ENCODE measurements at places on chromosomes 3 and 15.
A peak's percentile ranks its signal among the peaks of the same experiment; 100 is the strongest.

- DNase-seq, result peak; percentile 77
Measured at GRCh38 chr15:62306851-62307504, 141.9 kb upstream of the C2CD4B start.

GRCh38 chr3:8317661-8318649 lies 183.7 kb upstream of the LMCD1 start:
- DNase-seq, result no peak

GRCh38 chr3:123188058-123188457 lies 13.7 kb upstream of the SEC22A start:
- DNase-seq, result no peak

DNA sequence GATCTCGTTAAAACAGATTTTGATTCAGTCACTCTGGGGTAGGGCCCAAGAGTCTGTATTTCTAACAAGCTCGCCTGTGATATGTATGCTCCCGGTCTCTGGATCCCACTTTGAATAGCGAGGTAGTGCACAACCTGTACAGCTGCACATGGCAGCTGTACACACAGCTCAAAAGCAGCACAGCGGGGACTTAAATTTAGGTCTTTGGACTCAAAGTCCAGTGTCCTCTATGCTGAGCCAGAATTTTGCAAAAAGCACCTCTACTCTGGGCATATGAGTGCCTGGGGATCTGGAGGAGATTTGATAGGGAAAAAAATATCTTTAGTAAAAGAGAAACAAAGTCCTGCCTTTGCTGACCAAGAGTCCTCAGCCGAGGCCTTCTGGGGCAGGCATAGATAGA lies 83.1 kb downstream of the HMG20A start:
- DNase-seq, result no peak

DNA sequence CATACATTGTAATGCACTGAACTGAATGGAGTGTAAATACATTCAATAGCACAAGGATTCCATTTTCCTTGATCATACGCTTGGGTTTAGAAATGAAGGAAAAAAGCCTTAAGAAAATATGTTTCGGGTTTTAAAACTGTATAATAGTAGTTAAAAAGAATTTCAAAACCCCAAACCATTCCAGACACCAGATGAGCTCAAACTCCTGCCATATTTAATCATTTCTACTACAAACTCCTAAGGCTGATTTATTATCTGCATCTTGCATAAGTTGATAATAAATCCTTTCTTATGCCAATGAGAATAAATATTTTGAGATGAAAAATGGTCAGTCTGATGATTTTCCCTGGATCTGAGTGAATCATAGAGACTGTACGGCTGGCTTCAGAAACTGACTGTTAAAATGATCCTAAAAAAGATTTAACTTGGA lies 51.0 kb downstream of the NR1D2 start:
- no peak for DNase-seq

DNA sequence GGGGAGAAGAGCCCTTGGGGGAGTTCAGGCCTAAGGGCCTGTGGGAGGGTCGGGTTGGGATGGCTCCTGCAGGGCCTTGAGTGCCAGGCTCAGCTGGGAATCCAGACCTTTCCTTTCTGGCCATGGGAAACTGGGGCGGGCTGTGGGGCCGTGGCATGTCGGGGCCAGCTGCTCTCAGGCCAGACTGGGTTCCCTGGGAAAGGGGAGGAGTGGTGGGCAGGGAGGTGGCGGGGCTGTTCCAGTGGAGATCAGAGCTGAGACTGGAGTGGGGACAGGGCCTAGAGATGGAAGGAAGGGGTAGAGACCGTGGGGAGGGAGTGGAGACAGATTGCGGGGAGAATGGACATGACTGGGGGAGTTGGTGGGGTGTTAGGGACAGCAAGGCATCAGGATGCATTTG lies 20.3 kb downstream of the FBLN2 start:
- no peak for DNase-seq

- DNase-seq, result no peak
Measured at GRCh38 chr15:68078365-68078764, 24.2 kb downstream of the PIAS1 start.

DNA sequence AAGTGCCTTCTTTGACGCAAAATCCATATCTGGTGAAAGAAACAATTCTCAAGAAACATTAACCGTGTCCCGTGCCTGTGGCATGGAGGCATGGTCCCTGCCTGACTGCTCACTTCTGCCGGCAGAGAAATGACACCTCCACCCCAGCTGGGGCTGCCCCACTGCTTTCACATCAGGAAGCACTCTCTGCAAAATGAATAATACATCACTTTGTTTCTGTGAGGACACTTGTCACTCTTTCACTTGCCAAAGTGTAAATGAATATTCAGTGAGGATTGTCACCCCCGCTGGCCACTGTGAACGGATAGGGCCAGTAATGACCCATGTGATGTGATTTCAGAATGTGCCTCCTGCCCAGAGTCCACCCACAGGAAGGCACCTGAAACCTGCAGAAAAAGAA lies 31.1 kb upstream of the SLC24A5 start:
- DNase-seq, result no peak

- DNase-seq, result no peak
Measured at GRCh38 chr3:6088433-6088832, 772.5 kb upstream of the GRM7 start.

- no peak for DNase-seq
Measured at GRCh38 chr15:59313641-59314332, 58.9 kb downstream of the MYO1E start.

- no peak for DNase-seq
Measured at GRCh38 chr15:52290329-52290728, 5.3 kb downstream of the MYO5C start.

GRCh38 chr3:71269906-71270305 lies 313.6 kb downstream of the FOXP1 start:
- DNase-seq, result no peak

DNA sequence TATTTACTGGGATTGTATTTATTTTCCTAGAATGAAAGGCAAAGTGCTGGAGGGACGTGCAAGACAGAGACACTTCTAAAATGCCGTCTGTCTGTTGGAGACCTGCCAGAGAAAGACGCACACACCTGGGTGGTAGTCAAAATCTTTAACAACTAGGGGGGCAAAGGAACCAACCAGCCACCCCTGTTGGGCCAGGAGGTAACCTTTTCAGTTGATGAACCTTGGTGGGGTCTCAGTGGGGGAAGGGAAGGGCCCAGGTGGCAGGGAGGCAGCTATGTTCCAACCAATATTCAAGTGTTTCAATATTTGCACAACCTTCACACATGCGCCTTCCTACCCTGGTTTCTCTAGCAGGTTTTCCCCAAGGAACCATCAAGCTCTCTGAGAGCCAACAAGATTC lies 99.0 kb downstream of the MEGF11 start:
- no peak for DNase-seq

DNA sequence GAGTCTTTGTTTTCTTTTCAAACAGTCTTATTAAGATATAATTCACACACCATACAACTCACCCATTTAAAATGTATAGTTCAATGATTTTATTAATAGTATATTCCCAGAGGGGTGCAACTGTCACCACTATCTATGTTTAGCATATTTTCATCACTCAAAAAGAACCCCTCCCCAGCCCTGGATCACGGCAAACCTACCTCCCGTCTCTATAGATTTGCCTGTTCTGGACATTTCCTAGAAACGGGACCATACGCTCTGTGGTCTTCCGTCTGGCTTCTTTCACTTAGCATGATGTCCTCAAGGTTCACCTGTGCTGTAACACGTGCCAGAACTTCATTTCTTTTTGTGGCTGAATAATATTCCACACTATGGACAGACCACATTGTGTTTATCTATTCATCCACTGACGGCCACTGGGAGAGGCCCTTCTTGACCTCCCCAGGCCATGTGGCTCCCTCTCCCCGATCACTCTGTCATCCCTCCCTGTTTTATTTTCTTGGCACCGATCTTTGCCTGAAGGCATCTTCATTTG lies 56.4 kb downstream of the IQSEC1 start:
- no peak for DNase-seq

GRCh38 chr3:119812491-119813058 lies 30.7 kb downstream of the NR1I2 start:
- DNase-seq, result no peak

DNA sequence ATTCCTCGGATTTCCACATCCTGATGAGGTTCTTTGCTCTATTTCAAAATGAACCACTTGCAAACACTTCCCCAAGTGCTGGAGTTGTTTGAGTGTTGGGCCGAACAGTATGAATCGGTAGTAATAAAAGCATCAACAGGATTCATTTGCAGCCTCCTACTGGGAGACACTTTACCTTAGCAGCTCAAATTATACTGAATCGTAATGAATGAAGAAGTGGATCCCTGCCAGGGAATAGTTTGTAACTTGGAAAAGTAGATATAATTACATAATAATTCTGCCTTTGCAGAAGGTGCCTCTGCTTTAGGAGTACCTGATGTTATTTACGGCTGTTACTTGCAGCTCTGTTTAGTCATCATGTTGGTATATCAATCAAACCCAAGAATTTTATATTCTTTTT lies 669.1 kb downstream of the CADM2 start:
- DNase-seq, result no peak

GRCh38 chr3:45724911-45725310 lies 35.7 kb downstream of the SACM1L start:
- DNase-seq, result no peak

DNA sequence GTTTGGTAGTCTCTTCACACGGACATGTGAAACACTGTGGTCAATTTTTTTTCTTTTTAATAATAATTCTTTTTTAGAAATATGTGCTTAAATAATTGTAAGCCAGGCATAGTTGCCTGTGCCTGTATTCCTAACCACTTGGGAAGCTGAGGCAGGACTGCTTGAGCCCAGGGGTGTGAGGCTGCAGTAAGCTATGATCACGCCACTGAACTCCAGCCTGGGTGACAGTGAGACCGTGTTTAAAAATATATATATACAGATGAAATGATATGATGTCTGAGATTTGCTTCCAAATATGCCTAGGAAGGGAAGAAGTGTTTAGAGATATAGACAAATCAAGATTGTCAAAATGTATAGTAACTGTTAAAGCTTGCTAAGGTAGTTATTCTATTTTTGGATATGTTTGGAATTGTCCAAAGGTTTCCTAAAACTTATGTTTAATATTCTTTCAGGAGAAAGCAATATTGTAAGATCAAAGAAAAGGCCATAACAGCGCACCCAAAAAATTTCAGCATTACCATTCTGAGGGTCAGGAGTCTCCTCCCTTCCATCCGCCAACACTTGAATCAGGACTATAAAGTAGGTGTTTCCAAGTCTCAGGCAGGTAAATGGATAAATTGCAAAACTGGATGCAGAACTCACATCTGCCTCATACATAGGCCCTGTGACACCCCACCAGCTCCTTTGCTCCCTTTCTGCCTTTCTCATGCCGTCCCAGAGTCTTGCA lies 532 bp upstream of the SELENOT start:
- no peak for DNase-seq

GRCh38 chr3:47849186-47849698 lies 46.3 kb downstream of the DHX30 start:
- DNase-seq, result peak; percentile 26

GRCh38 chr3:81516042-81516441 lies 245.4 kb downstream of the GBE1 start:
- DNase-seq, result no peak

DNA sequence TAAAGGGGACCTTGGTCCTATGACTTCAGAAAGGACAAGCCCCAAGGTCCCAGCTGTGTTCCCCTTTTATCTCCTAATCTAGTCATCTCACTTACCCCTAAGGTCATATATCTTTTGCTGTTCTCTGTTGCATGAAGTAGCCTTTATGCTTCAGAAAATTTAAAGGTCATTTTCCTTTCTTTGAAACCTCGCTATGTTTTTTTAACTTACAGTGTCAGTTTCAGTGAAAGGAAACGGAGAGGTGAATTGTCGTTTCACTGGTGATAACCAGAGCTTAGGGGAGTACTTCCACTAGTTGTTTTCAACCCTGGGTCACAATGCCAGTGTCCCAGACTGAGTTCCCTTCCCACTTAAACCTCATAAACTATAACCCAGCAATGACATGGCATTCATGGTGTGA lies 357.4 kb downstream of the GAP43 start:
- no peak for DNase-seq

GRCh38 chr15:90860450-90860849 lies 7.9 kb upstream of the FURIN start:
- DNase-seq, result no peak
